ENCODE measurements at places on chromosomes 11 and 22.

- DNase-seq = no peak
Observed at GRCh38 chr11:132994966-132995365, 537.3 kb downstream of the OPCML start.

GRCh38 chr11:122559734-122560382 lies 95.7 kb upstream of the UBASH3B start:
- no peak for DNase-seq

DNA sequence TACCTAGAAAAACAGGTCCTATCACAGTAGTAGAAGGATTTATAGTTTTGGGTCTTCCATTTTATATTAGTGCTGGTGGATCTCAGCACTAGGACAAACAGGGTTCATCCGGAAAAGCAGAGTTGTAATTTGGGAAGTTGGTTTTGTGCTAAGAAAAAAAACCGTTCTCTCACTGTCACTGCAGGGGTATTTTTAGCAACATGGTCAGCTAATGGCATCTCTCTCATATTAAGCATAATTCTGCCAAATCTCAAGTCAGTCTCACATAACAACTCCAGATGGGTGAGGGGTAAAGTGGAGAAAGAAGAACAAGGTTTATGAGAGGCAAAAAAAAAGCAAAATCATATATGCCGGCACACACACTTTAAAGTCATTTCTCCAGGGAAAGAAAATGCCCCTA lies 51.6 kb upstream of the GDPD4 start:
- no peak for DNase-seq

DNA sequence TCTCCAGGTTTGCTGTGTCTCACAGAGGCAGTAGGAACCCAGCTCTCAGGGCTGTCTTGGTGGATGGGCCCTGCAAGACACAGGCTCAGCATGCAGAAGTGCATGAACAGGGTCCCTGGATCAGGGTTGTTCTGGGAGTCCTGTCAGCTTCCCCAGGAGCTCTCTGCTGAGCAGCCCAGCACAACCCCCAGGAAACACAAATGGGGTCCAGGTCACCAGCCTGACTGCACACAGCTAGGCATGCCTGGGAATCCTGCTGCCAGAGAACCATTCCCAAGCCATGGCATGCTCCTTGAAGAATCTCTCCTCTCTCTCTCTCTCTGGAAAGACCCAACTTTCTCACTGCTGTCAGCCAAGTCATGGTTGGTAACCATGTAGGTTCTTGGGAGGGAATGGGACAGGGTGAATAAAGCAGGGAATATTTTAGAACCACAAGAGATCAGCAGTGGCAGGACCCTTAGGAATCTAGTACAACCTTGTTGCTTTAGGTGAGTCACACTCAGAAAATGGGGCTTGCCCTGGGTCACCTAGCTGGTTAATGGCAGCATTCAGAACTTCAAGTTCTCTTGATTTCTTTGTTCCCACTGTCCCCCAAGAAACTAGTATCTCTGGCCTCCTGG lies 21.4 kb downstream of the TUB start:
- no peak for DNase-seq

DNA sequence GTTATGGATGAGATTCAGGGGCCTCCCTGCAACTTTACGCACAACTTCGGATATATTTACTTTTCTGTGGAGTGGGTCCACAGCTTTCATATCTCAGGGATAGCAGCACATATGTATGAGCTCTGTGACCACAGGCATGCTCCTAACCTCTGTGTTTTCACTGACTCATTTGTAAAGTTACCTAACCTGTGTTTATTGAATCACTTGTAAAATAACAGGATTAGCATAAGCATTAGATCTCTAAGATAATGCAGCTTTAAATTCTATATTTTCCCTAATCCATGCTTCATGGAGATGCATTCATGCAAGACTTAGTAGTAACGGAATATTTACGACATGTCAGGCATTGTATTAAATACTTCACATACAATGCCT lies 47.9 kb upstream of the DDI1 start:
- DNase-seq = no peak

GRCh38 chr22:42670921-42671709 lies 21.9 kb upstream of the CYB5R3 start:
- no peak for DNase-seq

DNA sequence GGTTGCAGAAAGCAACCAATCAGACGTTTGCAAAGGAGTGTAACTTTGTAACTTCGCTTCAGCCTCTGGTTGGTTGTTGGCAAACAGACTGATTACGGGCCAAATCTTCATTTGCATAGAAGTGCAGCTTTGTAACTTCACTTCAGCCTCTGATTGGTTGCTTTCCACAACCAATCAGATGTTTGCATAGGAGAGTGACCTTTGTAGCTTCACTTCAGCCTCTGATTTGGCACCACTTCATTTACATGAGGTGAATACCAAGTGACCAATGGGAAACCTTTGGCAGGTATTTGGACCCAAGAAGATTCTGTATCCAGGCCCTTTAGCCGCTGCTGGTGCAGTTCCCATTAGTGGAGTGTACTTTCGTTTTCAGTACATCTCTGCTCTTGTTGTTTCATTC lies 16.0 kb downstream of the USP47 start:
- no peak for DNase-seq

- DNase-seq = no peak
Observed at GRCh38 chr22:41348964-41349484, 32.7 kb upstream of the TEF start.

GRCh38 chr11:67372321-67372992 lies 941 bp downstream of the CLCF1 start:
- no peak for DNase-seq

- no peak for DNase-seq
Observed at GRCh38 chr11:74730571-74731260, 510 bp downstream of the CHRDL2 start.

DNA sequence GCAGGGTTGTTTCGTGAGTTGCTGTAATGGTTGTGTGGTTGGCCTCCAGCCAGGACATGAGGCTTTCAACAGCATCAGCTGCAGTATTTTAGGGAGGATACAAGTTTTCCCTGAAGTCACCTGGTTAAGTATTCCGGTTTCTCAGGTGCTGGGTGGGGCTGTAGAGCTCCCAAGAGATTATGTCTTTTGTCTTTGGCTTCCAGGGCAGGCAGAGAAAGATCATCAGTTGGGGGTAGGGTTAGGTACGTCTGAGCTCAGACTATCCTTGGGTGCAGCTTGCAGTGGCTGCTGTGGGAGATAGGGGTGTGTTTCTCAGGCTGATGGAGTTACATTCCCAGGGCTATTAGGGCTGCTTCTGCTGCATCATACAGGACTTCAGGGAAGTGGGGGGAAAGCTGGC lies 47.5 kb upstream of the MRGPRX1 start:
- DNase-seq = no peak

All from stimulated activated CD4-positive, alpha-beta T cell treated with anti-CD3 and anti-CD28 coated beads, Interleukin-15, amount 100 ng/mL, for 1 hour (primary cell).